Left cardiac atrium (tissue), 4 donors: ENCODE measurements at places on chromosomes 16 and 17. TPM values are rescaled to one million over a fixed set of nuclear protein-coding genes. Genes with fewer than 3 reads are reported as not detected.

KRT222 gene
- 1.3 TPM for total RNA-seq

FNDC8 gene
- total RNA-seq: not detected

DNA sequence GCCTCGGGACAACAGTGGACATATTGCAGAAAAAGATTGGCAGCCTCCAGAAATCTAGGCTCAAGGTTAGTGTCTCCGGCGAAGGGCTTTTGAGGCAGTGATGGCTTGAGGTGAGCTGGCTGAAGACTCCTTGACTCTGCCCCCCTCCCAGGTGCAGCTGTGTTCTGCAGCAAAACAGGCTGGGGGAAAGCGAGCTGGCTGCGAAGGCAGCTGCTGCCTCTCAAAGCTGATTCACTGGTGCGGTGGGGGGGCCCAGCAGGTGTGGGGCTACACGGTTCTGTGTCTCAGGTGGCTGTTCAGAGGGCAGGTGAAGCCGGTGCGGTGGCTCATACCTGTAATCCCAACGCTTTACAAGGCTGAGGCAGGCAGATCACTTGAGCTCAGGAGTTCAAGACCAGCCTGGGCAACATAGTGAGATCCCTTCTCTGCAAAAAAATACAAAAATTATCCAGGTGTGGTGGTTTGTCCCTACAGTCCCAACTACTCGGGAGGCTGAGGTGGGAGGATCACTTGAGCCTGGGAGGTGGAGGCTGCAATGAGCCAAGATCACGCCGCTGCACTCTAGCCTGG, 22.9 kb downstream of the C16orf96 start:
- no peak for DNase-seq

GRCh38 chr16:79798416-79799053, 198.0 kb upstream of the MAF start:
- no peak for DNase-seq

- DNase-seq: peak; percentile 83
Observed at GRCh38 chr16:70746040-70746707, 54.8 kb downstream of the VAC14 start.

- no peak for DNase-seq
Observed at GRCh38 chr16:64974381-64974780, 147.5 kb downstream of the CDH11 start.

GRCh38 chr16:82584553-82585152, 42.1 kb upstream of the CDH13 start:
- peak; percentile 27 for DNase-seq

DNA sequence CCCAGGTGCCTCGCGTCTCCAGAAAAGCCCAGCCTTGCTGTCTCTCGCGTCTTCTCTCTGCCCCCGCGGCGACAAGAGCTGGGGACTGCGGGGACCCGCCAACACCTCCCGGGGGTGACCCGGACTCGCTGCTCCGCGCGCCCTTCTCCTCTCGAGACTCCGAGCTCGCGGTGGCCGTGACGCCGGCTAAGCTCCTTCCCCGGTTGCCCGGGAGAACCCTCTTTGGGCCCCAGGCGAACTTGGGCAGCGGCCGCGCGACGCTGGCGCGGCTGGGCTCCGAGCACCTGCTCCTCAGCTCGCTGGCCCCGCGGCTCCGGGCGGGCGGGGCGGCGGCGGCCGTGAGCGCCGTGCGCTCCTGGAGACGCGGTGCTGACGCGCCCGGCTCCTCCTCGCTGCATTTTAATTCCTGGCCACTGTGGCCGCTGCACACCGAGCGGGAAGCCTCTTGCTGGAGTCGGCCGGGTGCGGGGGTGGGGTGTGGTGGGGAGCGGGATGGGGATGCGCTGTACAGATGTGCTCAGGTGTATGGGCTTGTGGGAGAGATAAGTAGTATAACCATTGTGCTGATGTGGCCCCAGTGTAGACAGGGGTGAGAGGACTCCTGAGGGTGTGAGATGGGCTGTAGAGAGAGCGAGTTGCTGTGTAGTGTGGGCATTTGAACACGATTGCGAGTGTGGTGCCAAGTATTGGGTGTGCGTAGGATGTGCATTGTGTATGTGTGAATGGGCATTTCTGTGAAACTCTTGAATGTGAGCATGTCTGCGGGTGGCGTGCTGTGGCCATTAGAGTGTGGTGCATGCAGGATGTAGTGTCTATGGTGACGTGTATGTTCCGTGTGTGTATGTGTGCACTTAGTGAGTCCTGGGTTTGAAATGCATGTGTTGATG, at the start of gene ASIC2:
TSS of gene ASIC2 (minus strand) at position 315 of the 887 bp plus-strand sequence.
- no peak for DNase-seq
